ENCODE measurements at places on chromosomes 1 and 21.
A peak's percentile ranks its signal among the peaks of the same experiment; 100 is the strongest.

DNA sequence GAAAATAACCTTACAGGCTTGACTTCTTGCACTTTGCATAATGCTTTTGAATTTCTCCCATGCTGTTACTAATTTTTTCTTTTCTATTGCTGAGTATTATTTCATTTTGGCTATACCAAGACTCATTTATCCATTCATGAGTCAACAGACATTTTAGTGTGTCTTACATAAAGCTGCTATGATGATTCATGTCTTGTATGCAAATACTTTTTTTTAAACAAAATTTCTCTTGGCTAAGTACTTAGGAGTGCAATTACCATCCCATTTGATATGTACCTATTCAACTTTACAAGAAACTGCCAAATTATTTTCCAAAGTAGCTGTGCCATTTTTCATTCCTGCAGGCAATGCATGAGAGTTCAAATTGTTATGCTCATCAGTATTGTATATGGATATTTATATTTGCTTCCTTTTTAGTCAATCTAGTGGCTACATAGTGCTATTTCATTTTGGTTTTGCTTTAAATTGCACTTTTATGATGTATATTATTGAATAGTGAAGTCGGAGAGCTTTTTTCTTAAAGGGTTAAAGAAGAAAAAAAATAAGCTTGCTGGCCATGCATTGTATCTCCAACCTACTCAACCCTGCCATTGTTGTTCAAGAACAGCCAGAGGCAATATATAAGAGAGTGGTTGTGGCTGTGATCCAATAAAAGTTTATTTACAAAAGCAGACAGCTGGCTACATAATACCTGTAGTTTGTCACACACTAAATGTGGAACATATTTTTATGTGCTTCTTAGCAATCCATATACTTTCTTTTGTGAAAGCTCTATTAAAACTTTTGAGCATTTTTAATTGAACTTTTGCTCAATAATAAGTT, 862.8 kb downstream of the KCNT2 start:
- no peak for DNase-seq

- DNase-seq, result no peak
Measured at GRCh38 chr1:84701376-84701775, 11.1 kb upstream of the SSX2IP start.

DNA sequence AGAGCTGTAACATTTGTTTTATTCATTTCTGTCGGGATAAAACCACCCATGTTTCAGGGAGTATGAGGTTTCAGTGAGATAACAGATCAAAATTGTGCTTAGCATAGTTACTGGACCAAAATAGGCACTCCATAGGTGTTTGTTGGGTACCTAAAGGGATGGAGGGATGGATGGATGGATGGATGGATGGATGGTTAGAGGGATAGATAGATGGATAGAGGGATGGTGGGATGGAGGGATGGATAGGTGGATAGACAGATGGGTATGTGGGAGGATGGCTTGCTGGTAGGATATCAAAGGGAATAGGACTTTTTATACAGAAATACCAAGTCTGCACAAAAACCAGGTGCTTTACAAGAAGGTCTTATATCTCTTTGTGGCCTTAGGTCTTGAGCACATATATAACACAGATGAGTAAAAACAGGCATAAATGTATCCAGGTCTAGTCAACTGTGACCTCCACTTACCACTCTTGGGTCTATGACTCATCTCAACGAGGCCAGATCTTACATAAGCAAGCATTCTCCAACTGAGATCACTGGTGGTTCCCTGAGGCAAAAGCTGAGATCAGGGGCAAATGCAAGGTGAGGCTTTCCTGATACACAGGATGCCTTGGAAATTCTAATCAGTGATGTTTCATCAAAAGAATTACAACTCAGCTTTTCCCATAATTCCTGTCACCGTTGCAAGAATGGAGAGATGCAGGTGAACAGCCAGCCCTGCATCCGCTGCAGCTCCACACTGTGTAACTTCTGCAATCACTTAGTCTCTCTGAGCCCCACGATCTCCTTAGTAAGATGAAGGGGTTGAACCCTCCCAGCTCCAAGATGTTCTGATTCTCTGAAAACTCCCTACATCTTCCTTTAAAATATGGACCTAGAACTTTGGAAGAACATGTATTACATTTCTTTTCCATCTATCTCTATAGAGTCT, 32.0 kb downstream of the PTAFR start:
- DNase-seq, result peak; percentile 36

GRCh38 chr1:32989160-32990050, 24.8 kb upstream of the RNF19B start:
- peak; percentile 71 for DNase-seq

DNA sequence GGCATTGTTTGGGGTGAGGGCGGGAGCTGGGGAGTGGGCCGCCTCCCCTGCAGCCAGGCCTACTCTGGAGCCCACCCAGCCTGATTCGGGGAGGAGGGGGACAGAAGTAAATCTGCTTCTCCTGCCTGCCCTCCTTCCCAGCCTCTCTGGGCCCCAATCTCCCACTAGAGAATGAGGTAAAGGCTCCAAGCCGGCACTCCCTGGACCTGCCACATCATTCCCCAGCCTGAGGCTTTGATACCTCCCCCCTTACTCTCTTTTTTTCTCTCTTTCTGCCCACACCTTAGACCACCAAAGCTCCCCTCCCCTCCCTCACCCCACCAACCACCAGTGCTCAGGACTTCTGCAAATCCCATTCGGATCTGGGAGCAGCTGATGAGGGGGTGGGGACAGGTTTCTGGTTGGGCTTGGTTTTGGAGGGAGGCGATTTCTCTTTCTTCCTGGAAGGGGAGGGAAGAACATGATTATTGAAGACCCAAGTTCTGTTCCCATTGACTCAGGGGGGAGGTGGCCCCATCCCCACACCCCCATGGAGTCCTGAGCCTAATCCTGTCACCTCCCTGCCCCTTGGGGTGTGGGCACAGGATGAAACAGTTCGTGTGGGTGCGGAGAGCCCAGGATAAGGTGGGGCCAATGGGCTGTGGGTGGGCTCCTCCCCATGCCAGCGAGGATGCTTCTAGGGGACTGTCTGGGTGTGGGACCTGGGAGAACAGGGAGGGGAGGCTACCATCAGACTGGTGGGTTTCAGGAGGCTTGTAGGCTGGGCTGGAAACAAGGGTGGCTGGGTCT, 1.3 kb downstream of the MAP7D1 start:
- no peak for DNase-seq

- no peak for DNase-seq
Measured at GRCh38 chr1:81174811-81175476, 625.8 kb upstream of the ADGRL2 start.

DNA sequence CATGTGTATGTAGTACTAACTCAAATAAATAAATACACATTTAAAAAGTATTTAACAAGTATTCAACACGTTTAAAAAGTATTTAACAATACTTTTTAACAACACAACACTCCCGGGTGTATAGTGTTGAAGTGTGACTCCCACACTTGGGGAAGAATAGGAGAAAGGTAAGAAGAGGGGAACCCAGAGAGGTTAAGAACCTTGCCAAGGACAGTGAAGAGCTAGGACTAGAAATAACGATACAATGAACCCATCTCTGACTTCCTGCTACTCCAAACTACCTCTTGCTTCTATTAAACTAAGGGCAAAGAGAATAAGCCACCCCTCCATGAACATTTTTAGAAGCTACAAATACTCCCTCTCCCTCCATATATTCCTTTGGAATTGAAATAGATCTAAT, 1.7 kb upstream of the GFI1 start:
- DNase-seq, result no peak

- DNase-seq, result no peak
Measured at GRCh38 chr1:205554026-205554811, 49.8 kb downstream of the CDK18 start.

- DNase-seq, result peak; percentile 44
Measured at GRCh38 chr21:43864962-43865539, at the start of gene AGPAT3. AGPAT3 (plus strand) TSS chr21:43865223; CDS start chr21:43959682, 94,459 bp downstream.

DNA sequence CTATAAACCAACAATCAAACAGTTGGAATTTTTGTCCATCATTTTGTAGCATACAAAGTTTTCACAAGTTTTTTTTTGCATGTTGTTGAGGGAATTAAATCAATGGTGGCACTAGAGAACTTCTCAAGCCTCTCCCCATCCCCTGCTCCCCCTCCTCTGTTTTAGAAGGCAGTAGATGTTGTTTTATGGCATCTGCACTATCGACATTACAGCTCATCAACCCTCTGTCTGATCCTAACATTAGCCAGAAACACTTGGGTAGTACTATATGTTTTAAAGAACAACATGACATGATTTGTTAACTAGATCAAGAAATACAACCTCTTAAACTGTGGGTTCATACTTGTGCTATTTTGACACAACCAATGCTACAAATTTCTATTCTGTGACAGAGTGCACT, 306.5 kb upstream of the NR5A2 start:
- DNase-seq, result no peak

DNA sequence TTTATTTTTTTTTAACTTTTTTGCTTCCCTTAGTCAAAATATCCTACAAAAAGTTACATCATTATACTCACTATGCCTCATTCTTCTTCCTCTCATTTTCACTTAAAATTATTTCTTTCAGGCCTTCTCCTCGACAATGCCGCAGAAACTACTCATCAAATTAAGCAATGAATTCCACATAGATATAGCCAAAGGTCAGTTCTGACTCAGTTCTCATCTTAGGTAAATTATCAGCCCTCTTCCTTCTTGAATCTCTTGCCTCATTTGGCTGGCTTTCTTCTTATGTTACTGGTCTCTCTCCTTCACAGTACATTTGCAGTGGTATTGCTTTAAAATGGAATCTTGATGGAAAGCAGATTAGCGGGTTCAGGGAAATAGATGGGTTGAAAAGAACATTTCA, 260.7 kb upstream of the BRINP3 start:
- DNase-seq, result no peak

GRCh38 chr1:91450260-91450659, 45.6 kb upstream of the HFM1 start:
- no peak for DNase-seq

- no peak for DNase-seq
Measured at GRCh38 chr1:29896300-29896699, 660.0 kb downstream of the PTPRU start.

DNA sequence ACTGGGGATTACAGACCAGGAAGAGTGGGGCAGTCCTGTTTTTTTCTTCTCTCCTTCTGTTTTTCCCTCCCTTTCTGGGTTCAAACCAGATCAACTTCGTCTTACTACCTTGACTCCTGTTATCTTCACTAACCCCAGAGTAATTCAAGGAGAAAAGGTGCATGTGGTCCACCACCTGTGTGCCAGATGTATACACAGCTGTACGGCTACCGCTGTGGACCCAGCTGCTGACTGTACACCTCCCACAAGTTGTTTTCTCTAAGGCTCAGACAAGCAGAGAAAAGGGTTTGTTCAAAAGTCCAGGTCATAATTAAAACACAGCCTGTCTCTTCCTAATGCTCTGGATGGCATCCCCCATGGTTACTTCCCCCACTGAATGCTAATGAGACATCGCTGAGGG, 102.1 kb downstream of the LMX1A start:
- no peak for DNase-seq

- DNase-seq, result no peak
Measured at GRCh38 chr1:241592273-241592958, 47.8 kb downstream of the CHML start.

GRCh38 chr1:204927673-204928641, 57.3 kb downstream of the NFASC start:
- DNase-seq, result no peak

GRCh38 chr1:207017615-207018559, 14.7 kb downstream of the C1orf116 start:
- DNase-seq, result no peak

GRCh38 chr1:235721982-235722381, 72.4 kb upstream of the GNG4 start:
- DNase-seq, result no peak

DNA sequence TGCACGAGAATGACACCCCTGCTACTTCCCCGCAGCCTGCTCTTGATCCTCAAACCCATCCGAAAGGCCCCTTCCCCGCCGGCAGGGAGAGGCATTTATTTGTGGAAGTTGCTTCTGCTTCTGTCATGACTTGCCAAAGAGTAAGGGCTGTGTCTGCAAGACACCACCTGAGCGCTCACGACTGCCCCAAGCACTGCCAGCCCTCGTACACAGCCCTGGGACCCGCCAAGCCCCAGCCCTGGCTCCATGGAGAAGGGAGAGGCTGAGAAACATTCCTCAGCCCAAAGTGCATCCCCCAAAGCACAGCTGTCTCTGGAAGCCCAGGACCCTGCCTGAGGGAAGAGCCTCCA, 6.3 kb upstream of the TPRG1L start:
- DNase-seq, result no peak
